ENCODE measurements at places on chromosomes 16 and 17.

- no peak for DNase-seq
These were observed 6.1 kb upstream of the EFTUD2 start for GRCh38 chr17:44905006-44906000.

GRCh38 chr17:28878981-28879380 is 18.6 kb downstream of the FLOT2 start:
- DNase-seq, result no peak

GRCh38 chr17:67359960-67360791 is 6.2 kb downstream of the PSMD12 start:
- no peak for DNase-seq

DNA sequence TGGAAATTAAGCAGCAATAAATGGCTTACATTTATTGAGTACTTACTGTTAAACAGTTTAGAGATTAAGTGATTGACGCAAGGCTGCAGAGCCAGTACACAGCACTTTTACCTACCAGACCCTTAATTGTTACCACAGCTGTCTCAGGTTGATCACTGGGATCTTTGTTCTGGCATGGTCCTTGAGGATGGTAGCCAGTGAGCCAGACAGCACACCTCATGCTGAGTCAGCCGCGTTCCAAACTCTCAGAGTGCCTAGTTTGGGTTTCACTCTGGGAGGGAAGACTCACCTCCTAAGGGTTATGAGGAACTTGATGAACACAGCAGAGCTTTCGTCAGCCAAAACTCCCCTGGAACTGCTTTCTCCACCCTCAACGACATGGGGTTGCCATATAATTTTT is 20.4 kb downstream of the CDH3 start:
- DNase-seq, result no peak

GRCh38 chr16:88060524-88061219 is 109.4 kb downstream of the BANP start:
- no peak for DNase-seq

- no peak for DNase-seq
These were observed 113.7 kb downstream of the IRX5 start for GRCh38 chr16:55044201-55044975.

DNA sequence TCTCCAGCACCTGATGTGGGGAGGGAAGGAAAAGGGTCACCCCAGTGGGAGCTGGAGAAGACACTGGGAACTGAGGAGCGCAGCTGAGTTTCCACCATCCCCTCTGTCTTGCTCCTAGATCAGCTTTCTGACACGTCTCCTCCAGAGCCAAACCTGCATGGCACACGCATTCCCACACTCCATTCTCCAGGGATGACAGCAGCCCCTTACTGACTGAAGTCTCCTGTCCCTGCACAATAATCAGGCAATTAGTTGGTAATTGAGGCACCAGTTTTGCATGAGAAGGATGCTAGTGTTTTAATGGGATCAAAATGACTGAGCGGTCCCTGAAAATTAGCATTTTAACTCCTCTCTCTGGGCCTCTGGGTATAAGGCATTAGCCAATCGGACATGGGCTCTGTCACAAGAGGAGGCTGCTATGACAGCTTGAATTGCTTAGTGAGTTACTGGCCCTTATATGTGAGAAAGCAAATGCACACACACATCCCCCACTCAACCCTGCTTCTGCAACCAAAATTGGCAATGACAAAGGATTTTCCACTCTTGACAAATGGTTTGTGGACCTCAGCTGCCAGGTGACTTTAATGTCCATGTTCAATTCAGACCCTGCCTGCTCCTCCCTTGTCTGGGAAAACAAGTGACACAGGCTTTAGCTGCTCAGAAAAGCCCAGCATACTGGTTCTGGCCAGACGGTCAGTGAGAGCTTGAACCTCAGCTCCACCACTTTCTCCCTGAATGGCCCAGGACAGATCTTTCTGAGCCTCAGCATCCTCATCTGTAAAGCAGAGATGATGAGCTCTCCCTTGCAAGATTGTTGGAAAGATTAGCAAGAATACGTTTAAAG is 57.2 kb upstream of the SREBF1 start:
- DNase-seq, result no peak

DNA sequence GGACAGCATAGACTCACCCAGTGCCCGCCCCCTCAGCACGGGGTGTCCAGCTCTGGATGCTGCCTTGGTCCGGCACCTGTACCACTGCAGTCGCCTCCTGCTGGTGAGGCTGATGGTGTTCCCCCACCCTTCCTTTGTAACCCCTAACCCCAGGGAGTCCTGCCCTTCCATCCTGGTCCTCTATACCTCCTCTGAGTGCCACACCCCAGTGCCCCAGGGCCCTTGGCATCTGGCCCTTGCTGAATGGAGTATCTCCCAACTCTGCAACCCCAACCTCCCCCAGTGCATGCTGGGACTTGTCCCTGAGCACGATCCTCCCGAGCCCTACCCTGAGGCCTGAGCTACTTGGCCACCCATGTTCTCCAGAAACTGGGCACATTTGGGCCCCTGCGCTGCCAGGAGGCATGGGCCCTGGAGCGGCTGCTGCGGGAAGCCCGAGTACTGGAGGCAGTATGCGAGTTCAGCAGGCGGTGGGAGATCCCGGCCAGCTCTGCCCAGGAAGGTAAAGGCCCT is 15.8 kb downstream of the RIPOR1 start:
- DNase-seq, result no peak

DNA sequence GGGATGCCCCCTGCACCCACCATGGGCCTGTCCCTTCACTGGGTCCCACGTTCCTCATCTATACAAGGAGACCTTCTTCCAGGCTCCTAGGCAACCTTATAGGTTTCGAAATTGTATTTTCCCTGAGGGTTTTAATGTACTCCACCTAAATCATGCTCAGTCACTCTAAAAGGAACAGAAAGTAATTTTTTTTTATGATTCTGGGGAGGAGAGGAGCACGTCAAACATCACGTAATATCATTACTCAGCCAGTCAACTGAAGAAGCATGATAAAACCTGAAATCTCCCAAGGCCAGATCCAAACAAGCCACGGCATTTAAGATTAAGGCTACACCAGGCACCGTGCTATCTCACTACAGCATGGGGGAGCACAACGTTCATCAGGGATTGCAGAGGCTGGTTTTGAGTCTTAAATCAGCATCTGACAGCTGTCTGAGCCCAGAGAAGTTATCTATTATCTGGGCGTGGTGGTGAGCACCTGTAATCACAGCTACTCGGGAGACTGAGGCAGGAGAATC is 3.9 kb upstream of the TMEM114 start:
- no peak for DNase-seq

DNA sequence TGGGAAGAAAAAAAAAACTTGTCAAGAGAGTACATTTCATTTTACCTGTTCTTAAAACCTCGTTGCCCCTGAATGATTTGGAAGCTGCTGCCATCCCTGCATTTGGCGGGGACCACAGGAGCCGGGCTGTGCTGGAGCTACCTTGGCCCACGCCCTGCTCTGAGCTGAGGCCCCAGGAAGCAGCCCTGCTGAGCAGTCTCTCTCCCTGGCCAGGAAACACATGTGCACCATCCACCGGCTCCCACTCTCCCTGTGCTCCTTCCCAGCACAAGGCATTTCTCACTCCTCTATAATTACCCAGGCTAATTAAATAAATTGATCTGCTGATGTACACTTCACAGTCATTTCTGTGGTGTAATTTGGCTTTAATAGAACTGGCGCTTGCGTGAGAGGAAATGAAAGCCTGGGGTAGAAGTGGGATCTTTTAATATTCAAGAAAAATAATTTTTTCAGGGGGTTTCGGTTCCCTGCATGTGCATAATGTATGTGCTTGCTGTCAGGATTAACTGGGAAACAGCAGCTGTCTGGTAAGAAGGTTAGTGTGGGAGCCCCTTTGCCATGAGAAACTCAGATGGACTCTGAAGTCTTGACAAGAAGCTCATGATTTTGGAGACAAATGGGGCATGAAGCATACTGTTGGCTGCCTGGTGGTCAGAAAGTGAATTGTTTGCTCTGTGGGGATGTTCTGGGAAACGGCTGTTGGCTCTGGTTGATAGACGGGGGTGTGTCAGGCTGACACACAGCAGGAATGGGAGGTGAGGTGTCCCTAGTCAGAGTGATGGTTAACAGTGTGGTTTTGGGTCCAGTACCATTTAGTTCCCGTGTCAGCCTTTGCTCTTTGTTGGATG is 252.3 kb upstream of the EEF2KMT start:
- no peak for DNase-seq

GRCh38 chr17:67217446-67217845 is 27.6 kb downstream of the HELZ start:
- no peak for DNase-seq

GRCh38 chr16:85123891-85124635 is 11.8 kb upstream of the CIBAR2 start:
- DNase-seq, result peak; percentile 73

DNA sequence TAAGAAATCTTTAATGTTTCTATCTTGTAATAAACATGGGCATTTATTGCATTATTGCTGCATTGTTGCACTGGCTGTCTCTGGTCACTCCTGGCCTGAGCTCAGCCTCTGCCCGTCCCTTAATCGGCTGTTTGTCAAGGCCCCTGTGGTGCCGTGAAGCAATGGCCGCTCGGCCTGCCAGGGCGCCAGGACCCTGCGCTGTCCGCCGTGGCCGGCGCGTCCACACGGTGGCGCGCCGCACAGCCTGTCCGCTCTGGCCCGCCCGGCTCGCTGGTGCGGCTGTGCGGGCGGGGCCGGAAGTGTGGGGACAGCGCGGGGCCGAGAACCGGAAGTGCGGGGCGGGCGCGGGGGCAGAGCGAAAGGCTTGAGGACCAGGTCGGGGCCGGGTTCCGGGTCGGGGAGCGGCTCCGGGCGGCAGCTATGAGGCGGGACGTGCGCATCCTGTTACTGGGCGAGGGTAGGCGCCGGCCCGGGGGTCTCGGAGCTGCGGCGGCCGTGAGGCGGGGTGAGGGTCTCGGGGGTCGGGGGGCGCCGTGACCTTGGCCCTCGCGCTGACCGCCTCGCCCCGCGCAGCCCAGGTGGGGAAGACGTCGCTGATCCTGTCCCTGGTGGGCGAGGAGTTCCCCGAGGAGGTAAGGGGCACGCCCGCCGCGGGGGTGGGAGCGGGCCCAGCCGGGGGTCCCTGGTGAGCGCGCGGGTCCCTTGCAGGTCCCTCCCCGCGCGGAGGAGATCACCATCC is at the start of gene RHOT2:
Gene RHOT2, plus strand, starts transcription at position 353 of the 739 bp plus-strand sequence. Its CDS starts 68 bp downstream, at position 421.
- peak; percentile 93 for DNase-seq

DNA sequence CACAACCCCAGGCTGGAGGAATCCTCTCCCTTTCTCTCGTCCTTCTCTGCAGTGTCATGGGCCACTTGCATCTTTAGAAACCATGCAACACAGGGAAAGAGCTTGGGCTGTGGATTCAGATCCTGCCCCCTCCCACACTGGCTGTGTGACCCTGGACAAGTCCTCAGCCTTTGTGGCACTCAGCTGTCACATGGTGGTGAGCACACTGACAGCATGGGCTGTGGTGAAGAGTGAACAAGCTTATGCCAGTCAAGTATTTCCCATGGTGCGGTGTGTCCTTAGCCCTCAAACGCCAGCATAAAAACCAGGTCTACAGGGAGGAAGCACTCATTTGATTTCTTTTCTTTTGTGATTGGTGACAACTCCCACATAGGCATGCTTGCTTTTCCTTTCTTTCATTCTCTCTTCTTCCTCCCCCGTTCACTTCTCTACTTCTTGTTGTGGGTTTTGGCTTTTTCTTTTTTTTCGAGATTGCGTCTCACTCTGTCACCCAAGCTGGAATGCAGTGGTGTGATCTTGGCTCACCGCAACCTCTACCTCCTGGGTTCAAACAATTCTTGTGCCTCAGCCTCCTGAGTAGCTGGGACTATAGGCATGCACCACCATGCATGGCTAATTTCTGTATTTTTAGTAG is 314.2 kb downstream of the CPPED1 start:
- no peak for DNase-seq

DNA sequence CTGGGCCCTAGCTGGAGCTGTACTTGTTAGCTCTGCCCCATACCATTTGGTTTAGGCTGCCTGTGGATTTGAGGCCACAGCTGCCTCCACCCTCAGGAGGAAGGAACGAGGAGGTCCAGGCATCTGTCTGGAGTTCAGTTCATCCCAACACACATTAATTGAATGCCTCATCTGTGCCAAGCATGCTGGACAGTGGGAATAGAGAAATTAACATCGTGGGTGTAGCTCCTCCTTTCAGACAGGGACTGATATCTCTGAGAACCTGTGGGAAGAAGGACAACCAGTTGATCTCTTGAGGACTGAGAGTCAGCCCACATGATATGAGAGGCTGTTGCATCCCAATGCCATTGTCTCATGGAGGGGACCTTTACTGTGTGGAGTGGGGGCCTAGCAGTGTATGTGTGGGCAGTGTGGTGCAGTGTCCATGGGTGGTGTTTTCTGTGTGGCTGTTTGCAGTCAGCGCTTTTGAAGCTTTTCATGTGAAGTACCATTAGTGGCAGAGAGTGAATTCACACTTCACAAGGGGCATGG is 29.4 kb upstream of the DDX52 start:
- DNase-seq, result no peak

GRCh38 chr16:86461037-86461436 is 49.3 kb upstream of the FOXF1 start:
- DNase-seq, result no peak

DNA sequence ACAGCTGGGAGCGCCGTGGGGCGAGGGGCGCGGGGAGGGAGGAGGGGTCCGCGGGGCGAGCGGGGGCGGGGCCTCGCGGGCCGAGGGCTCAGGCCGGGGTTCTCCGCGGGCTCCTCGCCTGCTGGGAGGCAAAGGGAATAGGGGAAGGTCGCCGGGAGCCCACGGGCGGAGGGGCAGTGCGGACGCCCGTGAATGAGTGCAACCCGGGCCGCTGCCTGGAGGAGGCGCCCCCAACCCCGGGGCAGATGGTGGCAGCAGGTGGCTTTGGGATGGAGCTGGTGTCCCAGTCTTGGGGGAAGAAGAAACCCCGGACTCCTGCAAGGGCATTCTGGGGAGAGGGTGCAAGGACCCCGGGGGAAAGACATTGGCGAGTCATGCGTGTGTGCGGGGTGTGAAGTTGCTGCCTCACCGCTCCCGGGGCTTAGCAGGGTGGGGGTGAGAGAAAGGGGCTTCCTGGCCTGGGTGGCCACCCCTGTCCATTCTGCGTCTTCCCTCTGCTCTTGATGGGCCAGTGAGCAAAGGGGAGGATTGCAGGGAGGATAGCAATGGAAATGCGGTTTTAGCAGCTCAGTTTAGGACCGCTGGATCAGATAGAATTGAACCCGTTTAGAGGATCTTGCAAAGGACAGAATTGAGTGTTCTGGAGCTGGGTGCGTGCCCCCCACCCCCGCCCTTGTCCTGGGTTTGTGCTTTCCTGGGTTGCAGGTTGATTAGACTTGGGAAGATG is 526 bp downstream of the KIAA0513 start:
- DNase-seq, result no peak

GRCh38 chr17:27569884-27570577 is 61.0 kb upstream of the LGALS9 start:
- no peak for DNase-seq

- no peak for DNase-seq
These were observed 220.1 kb downstream of the FOXL1 start for GRCh38 chr16:86798247-86799041.

DNA sequence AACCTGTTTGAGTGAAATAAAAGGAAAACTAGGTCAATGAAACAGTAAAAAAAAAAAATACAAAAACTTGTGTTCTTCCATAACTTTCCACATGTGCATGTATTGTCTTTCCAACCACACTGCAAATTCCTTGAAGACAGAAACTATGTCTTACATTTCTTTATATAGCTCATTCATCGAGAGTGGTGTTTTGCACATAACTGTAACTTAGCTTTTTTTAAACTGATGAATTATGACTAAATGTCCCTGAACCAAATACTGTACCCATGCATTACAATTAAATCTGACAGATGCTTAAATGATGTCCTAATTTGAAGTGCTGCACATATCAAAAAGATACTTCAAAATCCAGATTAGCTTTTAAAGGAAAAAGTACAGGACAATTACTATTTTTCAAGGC is 50.1 kb downstream of the BRIP1 start:
- DNase-seq, result no peak

Data from hindlimb muscle (tissue), 1 donor.